ENCODE measurements at places on chromosomes 13 and 19.

GRCh38 chr13:110780422-110780821 lies 66.9 kb downstream of the ING1 start:
- DNase-seq = no peak

DNA sequence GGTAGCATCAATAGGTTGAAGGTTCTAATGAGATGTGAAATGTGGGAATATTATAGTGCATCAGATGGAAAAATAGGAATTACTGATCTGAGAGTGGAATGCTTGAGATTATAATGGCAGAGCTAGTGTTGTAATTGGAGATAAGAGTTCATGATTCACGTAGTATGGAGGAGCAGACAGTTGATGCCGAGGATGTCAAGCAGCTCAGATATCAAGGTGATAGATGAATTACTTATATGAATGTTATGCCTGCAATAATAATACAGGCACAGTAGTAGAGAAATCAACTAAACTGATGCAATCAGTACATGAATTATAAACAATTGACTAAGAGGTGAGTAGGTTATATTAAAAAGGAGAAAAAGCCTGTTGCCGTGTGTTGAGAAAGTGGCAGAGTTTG lies 793.2 kb upstream of the GPC6 start:
- DNase-seq = no peak

- no peak for DNase-seq
Measured at GRCh38 chr19:3285647-3286176, 61.3 kb downstream of the CELF5 start.

GRCh38 chr13:44231786-44232516 lies 141.7 kb upstream of the SERP2 start:
- DNase-seq = no peak

GRCh38 chr19:18203408-18203862 lies 407 bp downstream of the RAB3A start:
- DNase-seq = no peak

DNA sequence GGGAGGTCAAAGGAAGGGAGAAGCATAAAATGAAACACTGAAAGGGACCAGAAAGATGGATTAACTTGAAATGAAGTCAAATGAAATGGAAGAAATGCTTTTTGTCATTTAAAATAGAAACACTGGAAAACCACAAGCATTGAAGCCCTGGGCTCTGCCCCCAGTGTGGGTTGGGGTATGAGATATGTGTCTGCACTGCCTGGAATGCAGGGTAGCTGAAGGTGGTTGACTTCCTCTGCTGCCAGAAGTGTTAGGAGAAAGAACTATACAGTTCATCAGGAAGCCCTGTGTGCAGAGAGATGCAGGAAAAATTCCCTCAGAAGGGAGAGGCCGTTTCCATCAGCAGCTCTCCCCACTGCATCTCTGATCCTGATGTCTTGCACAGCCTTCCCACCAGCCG lies 69.2 kb downstream of the DHRS12 start:
- no peak for DNase-seq

DNA sequence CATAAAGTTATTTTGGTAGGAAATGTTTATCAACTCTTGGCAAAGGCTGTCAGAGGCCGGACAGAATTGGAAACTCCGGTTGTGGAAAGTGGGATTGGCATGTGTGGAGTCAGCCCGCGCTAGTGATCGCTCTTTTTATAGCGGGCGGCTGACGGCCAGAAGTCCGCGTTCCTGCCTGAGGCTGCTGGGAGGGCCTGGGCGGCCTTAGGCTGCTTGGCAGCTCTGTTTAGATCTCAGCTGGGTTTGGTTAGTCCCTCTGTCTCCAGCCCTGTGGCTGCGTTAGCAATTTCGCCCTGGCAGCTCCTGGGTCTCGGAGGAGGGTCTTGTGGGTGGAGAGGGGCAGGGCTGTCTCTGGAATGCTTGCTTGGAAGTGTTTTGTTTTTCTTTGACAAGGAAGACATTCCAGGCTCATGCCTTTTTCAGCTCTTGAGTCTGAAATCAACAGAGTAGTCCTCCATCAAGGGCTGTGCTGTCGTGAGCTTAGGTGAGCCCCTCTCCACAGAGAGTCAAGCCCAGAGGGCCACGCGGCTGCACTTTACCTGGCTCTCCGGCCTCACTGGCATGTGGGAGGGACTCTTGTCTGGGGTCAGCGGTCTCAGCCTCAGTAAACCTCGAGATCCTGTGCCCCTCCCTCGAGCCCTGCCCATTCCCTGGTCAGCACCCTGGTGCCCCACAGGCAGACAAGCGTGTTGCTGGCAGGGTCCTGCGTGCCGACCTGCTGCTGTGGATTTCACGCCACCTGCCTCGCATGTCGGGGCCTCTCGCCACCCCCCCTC lies 22.5 kb downstream of the DOT1L start:
- DNase-seq = no peak

DNA sequence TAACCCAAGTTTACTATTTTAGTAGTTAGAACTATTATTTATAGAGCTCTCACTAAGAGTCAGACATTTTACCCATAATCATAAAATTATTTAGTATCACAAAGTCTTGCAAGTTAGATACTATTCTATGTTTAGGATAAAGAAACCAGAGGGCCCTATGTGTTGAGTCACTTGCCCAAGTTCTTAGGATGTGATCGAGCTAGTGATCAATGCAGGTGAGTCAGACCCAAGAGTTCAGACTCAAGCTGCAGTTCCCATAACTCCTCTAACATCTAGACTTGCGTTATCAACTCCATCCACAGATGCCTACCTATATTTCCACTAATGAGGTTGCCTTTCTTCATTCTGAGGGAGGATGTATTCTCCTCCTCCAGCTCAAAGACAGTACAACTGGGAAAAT lies 53.8 kb downstream of the DACH1 start:
- no peak for DNase-seq

DNA sequence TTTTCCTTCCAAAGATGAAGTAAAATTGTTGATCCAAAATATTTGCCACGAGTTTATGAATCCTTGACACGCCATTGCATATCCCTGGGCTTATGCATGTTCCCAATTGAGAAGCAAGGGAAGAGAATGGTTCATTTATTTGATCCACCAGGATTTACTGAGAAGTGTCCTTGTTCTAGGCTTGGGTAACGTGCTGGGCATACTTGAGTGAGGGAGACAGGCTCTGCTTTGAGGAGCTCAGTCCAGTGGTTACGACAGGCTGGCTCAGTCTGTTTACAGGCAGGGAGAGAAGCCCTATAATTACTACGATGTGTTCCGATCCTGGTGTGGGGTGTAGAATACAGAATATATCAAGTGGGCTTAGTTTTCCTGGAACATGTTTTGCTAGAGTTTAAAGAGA lies 6.3 kb upstream of the PNMA8C start:
- DNase-seq = no peak

DNA sequence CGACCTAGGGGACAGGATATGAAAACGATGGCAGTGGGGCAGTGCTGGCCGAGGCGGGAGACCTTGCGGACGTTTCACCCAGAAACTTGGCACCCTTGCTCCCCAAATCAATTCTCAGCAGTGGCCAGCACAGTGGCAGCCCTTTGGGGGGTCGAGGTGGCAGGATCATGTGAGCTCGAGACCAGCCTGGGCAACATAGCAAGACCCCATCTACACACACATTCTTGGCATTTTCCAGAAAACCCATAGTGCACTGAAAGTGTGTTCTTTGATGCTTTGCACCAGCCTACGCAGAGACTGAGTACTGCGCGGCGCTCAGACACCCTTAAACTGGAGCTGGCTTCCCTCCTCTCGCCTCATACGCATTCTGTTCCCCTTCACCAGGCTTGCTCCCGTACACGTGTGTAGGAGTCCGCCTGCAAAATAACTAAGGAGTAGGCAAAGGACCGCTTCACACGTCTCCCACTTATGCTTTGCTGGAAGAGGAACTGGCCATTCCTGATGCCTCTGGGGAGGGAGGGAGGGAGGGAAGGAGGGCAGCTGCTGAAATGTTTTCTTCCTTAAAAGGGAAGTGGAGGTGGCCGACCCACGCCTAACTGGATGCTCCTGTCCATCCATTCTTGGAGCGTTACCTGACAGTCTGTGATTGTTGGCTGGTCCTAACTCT lies 23.5 kb upstream of the MIER2 start:
- no peak for DNase-seq

GRCh38 chr19:426725-427445 lies 17.9 kb upstream of the C2CD4C start:
- DNase-seq = no peak

GRCh38 chr13:51222686-51223559 lies 725 bp downstream of the FAM124A start:
- DNase-seq = no peak

- no peak for DNase-seq
Measured at GRCh38 chr13:36872621-36873020, 47.4 kb downstream of the SMAD9 start.

GRCh38 chr13:99299256-99299919 lies 7.8 kb downstream of the GPR183 start:
- no peak for DNase-seq

- DNase-seq = no peak
Measured at GRCh38 chr19:15935167-15935702, 906 bp upstream of the CYP4F11 start.

GRCh38 chr19:28297586-28298157 lies 915.3 kb downstream of the UQCRFS1 start:
- no peak for DNase-seq

- no peak for DNase-seq
Measured at GRCh38 chr19:44704982-44705381, 6.0 kb downstream of the CEACAM16 start.

- no peak for DNase-seq
Measured at GRCh38 chr13:31725841-31726240, 13.5 kb upstream of the RXFP2 start.

- DNase-seq = no peak
Measured at GRCh38 chr19:18399008-18399407, 1.6 kb upstream of the LRRC25 start.

- no peak for DNase-seq
Measured at GRCh38 chr13:31870511-31870910, 131.2 kb downstream of the RXFP2 start.

- no peak for DNase-seq
Measured at GRCh38 chr19:7349961-7350711, 1.4 kb downstream of the ARHGEF18 start.

- no peak for DNase-seq
Measured at GRCh38 chr13:43495732-43496131, 291.0 kb downstream of the ENOX1 start.

- DNase-seq = no peak
Measured at GRCh38 chr19:15225760-15226159, 6.5 kb downstream of the EPHX3 start.

- no peak for DNase-seq
Measured at GRCh38 chr13:97308735-97309429, 86.7 kb downstream of the MBNL2 start.

GRCh38 chr13:34065928-34066327 lies 248.0 kb downstream of the RFC3 start:
- no peak for DNase-seq

DNA sequence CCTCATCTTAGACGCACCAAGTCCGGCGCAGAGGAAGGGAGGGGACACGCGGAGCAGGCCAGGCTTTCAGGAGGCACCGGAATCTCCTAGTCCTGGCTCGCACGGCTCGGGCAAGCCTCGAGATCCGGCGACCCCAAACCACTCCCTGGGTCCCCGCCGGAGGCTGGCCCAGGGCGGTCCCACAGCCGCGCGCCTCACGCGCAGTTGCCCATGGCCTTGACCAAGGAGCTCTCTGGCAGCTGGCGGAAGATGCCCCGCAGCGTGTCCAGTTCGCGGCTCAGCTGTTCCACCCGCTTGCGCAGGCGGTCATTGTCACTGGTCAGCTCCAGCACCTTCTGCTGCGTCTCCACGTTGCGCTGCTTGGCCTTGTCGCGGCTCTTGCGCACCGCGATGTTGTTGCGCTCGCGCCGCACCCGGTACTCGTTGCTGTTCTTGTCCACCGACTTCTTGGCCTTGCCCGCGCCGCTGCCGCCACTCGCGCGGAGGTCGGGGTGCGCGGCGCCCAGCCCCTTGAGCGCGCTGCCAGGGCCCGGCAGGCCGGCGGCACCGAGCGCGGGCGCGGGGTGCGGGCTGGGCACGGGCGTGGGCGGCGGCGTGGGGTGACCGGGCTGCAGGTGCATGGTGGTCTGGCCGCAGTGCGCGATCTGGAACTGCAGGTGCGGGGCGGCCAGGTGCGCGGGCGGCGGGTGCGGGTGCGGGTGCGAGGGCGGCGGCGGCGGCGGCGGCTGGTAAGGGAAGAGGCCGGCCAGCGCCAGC lies 1.0 kb downstream of the CEBPA start:
- DNase-seq = no peak

DNA sequence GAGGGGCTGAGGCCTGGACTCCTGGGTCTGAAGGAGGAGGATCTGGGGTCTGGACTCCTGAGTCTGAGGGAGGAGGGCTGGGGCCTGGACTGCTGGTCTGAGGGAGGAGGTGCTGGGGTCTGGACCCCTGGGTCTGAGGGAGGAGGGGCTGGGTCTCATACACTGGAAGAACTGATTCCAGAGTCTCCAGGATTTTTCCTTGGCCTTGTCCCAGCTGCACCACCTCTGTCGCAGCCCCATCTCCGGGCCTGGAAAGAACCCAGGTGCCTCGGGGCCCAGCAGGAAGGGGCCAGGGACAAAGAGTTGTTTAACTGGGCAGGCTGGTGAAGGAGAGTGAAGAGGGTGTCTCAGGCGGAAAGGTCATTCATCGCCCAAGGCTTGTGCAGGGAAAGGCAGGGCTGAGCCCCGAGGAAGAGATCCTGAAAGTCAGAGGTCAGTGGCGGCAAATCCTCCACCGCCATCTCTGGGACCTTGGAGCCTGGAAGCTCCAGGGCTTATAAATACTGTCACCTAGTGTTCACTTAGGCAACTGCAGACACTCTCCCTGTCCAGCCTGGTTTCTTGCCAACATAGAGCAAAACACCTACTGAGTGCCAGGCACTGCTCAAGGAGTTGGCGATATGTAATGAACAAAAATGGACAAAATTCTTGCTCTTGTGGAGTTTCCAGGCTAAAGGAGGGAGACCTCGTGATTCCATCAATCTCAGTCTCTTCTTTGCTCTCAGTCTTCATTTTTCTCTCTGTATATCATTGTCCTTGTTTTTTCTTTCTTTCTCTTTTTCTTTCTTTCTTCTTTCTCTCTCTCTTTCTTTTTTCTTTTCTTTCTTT lies 4.4 kb upstream of the KCNN4 start:
- no peak for DNase-seq

GRCh38 chr19:35363711-35364425 lies 5.6 kb downstream of the FFAR3 start:
- no peak for DNase-seq

DNA sequence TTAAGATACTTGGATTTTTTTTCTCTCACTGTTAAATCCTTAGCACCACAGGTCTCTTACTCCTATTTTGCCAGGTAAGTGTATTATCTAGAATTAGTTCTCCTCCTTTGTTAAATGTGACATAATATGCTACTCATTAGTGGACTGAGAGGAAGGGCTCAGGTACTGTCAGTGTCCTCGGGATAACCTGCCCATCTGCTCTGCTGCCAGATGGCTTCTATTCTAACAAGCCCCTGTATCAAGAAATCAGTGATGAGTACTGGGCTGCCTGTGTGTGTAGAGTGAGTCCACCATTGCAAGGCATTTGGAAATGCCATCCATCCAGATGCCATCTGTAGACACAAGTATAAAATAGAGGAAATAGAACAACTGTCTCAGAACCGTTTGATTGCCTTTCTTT lies 209.6 kb downstream of the ATP8A2 start:
- DNase-seq = no peak

- no peak for DNase-seq
Measured at GRCh38 chr13:44815623-44816022, 173.6 kb downstream of the NUFIP1 start.

- DNase-seq = no peak
Measured at GRCh38 chr13:33119856-33120543, 103.8 kb downstream of the KL start.

All from stimulated activated CD8-positive, alpha-beta memory T cell treated with anti-CD3 and anti-CD28 coated beads, Interleukin-4, amount 100 ng/mL, for 1 hour (primary cell).